ENCODE measurements at places on chromosomes 6 and 20.

GRCh38 chr20:8331740-8332412 is 199.8 kb downstream of the PLCB1 start:
- peak; percentile 27 for DNase-seq

DNA sequence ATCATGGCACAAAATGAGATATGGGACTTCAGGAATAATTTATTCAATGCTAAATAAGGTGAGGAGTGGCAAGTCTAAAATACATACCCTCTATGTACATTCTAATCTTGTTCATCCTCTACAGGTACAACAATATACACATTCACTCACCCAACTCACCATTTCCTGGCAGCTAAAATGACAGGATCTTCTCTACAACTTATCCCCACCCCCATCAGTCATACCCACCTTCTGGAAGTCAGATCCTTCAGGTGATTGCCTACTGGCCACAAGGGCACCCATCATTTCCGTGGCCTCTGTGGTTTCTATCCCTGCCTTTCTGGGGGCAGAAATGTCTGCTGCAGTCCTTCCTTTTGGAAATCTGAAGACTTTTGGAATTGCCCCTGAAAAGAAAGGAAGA is 22.8 kb upstream of the CRIP3 start:
- DNase-seq, result no peak

DNA sequence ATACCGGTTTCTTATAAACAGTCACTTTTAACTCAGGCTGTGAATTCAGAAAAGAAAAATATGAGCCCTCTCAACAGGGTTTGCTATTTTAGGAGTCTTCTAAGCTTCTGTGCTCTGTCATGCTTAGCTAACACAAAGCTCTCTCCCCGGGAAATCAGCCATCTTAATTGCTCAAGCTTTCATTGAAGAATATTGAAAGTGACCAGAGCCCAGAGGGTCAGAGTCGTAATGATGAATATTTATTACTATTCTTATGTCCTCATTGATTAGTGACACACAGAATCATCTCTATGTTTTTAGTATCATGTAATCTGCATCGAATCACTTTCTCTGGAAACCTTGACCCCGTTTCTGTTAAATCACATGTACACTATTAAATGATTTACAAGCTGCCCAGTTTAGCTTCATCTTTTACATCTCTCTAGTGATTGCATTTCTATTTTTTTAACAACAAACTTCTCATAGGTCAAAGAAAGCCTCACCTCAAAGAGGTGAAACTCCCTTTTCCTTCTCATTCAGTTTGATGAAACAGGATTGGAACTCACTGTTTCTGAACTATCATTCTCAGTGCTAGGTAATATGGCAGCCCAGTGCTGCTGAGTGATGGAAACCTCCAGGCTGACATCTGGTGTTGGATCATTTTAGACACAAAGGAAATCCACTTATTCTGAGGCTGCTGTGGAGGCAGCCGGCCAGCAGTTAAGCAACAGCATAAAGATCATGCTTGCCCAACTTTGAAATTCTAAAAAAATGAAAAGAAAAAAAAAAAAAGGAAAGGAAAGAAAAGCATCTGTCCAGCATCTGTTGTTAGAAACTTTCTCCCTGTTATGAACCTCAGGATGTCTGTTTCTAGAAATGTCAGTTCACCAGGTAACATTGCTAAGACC is 96.3 kb downstream of the RFPL4B start:
- DNase-seq, result no peak

DNA sequence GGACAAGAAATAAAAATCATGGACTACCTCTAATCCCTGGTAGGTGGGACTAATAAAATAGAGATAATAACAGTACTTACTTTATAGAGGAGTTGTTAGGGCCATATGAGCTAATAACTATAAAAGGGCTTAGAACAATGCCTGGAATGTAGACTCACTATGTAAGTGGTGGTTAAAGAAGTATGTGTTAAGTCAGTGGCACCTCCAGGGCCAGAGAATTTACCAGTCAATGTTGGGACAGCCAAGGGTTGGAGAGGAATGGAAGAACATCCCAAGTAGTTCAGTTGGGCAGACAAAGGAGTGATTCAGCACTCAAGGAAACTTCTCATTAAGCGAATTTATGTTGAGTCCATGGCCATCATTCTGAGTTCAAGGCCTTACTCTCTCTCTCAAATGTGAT is 116.8 kb downstream of the OTOR start:
- DNase-seq, result no peak

DNA sequence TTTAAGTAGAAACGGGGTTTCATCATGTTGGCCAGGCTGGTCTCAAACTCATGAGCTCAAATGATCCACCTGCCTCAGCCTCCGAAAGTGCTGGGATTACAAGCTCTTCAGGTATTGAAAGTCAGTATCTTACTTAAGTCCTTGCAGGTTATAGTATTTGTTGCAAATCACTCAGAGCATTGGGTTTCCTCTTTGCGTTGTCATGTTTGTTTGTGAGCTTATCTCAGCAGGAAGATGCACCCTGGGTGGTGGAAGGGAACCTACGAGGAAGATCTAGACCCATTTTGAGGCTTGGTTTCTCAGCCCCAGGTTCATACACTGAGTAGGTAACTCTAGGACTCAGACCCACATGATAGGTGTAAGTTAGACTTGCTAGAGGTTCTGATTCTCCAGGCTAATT is 18.6 kb downstream of the MYH7B start:
- DNase-seq, result no peak

- DNase-seq, result no peak
Measured at GRCh38 chr20:25643716-25644115, 19.9 kb upstream of the NANP start.

DNA sequence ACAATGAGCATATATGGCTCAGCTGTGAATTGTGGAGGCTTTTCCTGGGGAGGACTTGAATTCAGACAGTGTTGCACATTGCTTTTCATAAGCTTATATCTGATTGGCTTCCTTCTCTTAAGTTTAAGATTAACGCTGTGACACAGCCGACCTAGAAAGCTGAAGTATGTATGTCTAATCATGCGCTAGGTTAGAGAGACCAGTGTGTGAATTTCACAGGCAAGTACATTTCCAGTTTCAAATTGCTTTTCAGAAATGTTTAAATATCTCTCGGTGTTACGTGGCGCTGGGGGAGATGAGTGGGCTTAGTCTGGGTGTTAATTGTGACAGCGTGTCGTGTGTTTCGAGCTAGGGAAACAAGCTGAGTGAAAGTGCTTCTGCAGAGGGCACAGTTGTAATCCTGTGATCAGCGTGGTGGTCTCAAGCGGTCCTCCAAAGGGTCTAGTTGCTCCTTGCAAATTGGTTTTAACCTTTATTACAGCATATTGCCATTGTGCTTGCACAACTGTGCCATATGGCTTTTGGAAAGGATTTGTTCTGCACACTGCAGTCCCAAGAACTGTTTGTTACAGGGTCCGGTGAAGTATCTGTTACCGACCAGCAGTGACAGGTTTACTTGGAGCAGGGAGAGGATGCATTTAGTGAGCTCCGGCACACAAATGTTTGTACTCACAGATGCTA is 166.6 kb downstream of the SASH1 start:
- DNase-seq, result no peak

DNA sequence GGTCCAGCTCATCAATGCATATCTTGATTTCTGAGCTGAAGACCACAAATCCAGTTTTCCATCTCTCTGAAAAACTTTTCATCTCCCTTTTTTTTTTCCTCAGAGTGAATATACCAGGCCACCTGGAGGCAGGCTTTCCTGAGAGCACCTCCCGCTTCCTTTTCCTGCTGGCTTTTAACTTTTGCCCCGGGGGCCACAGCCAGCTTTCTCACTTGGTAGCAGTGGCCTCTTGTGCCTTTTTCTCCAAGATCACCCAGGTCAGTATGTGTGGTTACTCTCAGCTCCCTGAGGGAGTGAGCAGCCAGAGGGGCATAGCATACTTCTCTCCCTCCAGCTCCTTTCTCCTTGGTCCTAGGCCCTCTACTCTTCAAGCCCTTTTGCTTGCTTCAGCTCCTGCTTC is at the start of gene BTN1A1:
BTN1A1 (plus strand) TSS at position 202 of the 400 bp plus-strand sequence. CDS start 984 bp downstream, outside the sequence.
- no peak for DNase-seq

GRCh38 chr6:110020888-110021287 is 42.8 kb downstream of the GPR6 start:
- DNase-seq, result no peak

DNA sequence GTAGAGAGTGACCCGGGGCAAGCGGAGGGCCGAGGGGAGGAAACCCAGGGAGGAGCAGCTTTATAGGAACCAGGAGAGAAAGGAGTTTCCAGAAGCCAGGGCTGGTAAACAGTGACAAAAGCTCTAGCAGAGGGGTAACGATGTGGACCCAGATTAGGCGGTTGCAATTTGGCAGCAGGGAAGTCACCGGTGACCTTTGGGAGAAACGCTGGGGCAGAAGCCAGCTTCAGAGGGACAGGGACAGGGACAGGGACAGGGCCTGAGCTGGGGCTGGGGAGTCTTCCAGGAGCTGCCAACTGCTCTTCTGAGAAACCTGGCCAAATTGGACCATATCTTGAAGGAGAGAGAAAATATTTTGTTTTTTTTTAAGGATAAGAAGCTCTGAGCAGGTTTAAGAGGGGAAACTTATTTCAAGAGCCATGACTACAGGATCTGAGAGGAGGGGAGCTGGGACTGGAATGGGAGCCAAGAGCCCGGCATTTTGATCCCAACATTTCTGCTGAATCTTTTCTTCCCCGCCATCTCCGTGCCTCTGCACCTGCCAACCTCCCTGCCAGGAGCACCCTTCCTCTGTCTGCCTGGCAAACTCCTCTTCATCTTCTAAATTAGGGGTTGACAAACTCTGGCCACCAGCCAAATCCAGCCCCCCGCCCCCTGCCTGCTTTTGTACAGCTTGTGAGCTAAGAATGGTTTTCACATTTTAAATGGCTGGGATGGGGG is 22.6 kb upstream of the PREX1 start:
- no peak for DNase-seq

DNA sequence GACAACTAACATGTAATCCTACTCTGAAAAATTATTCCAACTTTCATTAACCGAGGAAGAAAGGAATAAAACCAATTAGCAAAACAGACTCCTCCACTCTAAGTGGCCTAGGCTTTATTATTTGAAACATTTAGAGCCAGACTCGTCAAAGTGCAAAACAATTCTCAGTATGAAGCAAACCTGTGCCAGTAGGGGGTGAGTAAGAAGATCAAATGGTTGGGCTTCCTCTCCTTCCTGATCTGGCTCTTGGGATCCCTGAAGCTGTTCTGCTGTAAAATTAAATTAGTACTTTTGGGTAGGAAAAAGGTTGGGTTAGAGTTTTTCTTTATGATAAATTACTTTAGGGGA is 177.6 kb upstream of the MAN1A1 start:
- DNase-seq, result no peak

GRCh38 chr6:26338810-26339209 is 26.2 kb upstream of the BTN3A2 start:
- DNase-seq, result no peak

GRCh38 chr20:62382306-62383198 is 4.4 kb upstream of the RPS21 start:
- peak; percentile 20 for DNase-seq

GRCh38 chr6:75842191-75842590 is 93.2 kb downstream of the MYO6 start:
- no peak for DNase-seq

DNA sequence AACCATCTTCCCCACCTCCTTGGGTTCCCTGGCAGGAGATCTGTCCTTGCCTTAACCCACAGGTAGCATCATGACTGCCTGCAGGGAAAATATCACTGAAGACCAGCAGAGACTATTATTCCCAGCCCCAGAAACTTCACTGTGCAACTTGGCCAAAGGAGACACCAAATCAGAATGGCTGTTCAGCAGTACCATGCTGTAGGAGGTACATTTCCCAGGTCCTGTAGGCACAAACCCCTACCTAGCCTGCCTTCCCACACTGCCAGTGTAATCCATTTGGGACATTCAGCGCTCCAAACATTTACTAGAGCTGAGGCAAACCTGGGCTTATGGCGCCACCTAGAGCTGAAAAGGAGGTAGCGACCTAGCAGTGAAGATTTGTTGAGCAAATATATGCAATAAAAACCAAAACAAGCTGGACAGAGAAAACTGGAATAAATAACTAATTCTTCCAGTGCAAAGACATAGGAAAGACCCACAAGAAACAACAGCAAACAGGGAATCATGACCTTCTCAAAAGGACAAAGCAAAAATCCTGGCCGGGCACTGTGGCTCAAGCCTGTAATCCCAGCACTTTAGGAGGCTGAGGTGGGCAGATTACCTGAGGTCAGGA is 60.3 kb downstream of the VTA1 start:
- no peak for DNase-seq

- DNase-seq, result no peak
Measured at GRCh38 chr20:5825130-5825719, 75.0 kb downstream of the SHLD1 start.

- DNase-seq, result no peak
Measured at GRCh38 chr6:142903812-142904211, 41.2 kb downstream of the HIVEP2 start.

GRCh38 chr6:144769142-144769541 is 484.0 kb downstream of the UTRN start:
- no peak for DNase-seq

DNA sequence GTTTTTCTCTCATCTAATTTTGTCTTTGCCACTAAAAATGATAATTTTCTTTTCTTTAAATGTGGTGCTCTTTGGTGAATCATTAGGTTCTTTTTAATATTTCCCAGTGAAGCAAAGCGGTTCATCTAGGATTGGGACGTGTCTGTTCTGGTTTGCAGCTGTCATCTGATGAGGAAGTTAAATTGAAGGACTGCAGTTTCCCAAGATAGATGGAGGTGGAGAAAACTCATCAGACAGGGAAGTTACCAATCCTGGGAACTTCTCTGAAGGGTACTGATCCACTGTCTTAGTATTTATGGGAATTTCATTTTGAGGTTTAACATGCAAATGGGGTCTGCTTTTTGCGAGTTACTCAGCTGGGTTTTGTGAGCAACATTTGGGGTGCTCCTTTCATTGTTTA is 2.4 kb upstream of the AARS2 start:
- no peak for DNase-seq

DNA sequence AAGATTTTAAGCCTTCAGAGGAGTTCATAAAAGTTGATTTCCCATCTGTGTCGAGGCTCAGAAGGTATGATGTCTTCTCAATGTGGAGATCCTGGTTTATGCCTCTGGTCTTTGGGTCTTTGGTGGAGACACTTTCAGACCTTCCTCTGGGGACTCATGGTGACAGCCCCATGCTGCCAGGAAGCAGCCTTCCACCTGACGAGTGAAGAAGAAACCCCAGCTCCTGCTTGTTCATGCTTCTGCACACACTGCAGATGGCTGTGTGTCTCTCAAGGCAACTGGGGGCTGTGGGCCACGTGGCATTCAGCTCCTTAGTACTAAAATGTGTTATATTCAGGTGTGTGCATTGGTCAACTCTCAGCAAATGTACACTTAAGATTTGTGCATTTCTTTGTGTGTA is 4.9 kb upstream of the SCP2D1 start:
- DNase-seq, result no peak

- DNase-seq, result no peak
Measured at GRCh38 chr6:73471686-73472290, 10.3 kb downstream of the MTO1 start.

DNA sequence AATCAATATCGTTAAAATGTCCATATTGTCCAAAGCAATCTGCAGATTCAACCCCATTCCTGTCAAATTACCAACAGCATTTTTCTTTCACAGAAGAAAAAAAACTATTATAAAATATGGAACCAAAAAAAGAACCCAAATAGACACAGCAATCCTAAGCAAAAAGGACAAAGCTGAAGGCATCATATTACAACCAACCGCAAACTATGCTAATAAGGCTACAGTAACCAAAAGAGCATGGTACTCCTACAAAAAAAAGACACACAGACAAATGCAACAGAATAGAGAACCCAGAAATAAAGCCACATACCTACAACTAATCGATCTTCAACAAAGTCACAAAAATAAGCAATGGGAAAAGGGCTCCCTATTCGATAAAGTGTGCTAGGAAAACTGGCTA is 49.2 kb downstream of the RNGTT start:
- no peak for DNase-seq
